ENCODE measurements at places on chromosomes 12 and 14.

GRCh38 chr12:131530422-131530821, 180.5 kb upstream of the SFSWAP start:
- DNase-seq, result no peak

DNA sequence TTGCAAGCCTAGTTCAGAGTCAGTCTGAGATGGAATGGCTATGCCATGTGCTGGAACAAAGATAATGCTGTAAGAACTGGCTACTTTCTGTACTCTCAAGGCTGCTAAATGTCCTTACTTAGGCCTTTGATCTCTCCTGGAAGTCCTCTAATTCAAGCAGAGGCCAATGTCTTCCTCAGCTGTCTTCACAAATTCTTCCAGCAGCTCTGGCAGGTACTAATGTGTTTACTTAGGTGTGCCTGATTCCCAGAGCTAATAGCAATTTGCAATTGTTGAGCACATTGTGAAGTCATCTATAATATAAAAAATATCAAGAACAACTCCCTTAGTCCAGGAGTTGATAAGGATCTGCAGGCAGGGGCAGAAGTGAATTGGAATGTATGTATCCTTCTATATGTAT, 3.8 kb upstream of the MYF5 start:
- no peak for DNase-seq

GRCh38 chr14:61710853-61711817, 15.8 kb downstream of the HIF1A start:
- DNase-seq, result no peak

GRCh38 chr12:25682421-25682820, 129.3 kb upstream of the LMNTD1 start:
- DNase-seq, result no peak

- DNase-seq, result no peak
Observed at GRCh38 chr14:93973607-93974006, 2.8 kb downstream of the ASB2 start.

DNA sequence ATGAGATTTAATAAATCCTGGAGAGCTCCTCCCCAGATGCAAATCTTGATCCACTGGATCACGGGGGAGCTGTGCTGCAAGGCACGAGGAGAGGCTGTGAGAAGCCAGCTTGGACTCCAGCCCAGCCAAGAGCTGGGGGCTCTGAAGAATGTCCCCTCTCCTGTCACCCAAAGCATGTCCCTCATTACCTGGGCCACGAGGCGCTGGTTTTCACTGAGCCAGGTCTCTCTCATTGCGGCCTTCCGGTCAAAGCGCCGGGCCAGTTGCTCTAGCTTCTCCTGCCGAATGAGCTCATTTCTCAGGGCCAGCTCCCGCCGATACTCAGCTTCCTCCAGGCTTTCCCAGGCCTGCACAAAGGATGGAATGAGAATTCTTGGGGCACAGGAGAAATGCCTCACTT, 83.3 kb downstream of the SPTB start:
- DNase-seq, result no peak

DNA sequence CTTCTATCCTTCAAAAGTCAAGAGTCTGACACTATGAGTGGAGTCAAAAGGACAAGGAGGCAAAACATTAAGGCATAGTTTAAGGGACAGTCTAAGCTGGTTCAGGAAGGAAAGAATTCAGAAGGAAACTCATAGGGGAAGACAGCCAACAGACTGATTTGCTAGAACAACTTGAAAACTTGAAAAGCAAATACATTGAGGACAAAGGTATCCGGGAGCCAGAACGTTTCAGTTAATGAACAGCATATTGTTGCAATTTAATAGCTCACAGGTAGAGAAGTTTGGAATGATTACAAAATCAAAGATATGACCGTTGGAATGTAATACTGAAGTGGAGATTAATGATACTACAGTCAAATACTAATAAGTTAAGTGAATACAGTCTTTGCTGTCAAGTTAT, 312.8 kb upstream of the RPL10L start:
- no peak for DNase-seq

DNA sequence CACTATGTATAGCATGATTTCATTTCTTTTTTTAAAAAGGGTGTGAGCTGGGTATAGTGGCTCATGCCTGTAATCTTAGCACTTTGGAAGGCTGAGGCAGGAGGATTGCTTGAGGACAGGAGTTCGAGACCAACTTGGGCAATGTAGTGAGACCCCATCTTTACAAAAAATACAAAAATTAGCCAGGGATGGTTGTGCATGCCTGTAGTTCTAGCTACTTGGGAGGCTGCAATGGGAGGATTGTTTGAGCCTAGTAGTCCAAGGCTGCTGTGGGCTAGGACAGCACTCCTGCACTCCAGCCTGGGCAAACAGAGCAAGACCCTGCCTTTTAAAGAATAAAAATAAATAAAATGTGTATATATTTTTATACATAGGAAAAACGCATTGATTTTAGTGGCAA, 43.0 kb downstream of the DIP2B start:
- DNase-seq, result no peak

GRCh38 chr14:81963846-81964245, 430.2 kb upstream of the SEL1L start:
- no peak for DNase-seq

All from AML-193 (cell line).